ENCODE measurements at places on chromosomes 2 and 18.

DNA sequence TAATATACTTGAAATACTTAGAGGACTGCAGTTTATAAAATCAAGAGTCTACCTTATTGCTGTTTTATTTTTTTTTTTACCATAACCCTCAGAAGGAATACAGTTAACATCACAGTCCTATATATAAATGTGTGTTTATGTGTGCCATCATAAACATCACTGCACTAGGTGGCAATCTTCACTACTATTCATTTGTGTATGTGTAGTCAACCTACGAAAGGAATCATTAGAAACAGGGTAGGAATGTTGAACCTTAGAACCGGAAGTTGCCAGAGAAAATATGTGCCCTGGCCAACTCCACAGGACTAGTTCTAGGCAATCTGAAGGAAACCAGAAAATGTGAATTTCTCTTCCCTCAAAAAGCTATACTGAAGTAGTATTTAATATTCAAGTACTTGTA lies 3.4 kb downstream of the GEN1 start:
- no peak for DNase-seq

GRCh38 chr2:214077727-214078126 lies 333.1 kb upstream of the VWC2L start:
- no peak for DNase-seq

GRCh38 chr2:9377461-9378097 lies 45.7 kb downstream of the ITGB1BP1 start:
- DNase-seq = no peak

DNA sequence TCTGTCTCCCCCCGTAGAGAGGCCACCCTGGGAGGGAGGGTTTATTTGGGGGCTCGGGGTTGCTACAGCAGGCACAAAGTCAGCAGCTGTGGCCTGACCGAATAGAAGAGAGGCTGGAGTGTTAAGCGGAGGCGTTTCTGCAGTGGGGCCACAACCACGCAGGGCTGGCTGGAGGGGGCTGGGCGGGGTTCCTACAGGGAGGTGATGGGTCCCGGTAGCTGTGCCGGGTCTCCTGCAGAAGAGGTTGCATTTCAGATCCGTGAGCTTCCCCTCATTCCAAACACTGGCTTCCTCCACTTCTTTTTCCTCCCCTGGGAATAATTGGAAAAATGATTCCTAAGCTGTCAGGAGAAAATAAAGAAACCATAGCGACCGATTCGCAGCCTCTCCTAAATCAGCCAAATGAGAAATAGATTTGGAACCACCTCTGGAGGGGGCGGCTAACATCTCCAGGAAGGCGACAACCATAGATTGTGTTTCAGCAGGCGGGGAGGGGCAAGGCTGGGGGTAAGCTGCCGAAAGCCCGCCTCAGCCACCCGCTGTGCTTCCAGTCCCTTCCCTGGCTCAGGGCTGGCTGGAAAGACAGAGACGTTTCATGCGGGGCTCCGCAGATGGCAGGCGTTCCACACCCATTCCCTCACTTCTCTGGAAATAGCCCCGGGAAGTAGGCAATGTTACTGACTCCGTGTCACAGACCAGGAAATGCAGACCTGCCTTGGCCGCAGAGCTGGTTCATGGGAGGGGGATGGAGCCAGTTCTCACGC lies 85.6 kb upstream of the TAF1B start:
- no peak for DNase-seq

DNA sequence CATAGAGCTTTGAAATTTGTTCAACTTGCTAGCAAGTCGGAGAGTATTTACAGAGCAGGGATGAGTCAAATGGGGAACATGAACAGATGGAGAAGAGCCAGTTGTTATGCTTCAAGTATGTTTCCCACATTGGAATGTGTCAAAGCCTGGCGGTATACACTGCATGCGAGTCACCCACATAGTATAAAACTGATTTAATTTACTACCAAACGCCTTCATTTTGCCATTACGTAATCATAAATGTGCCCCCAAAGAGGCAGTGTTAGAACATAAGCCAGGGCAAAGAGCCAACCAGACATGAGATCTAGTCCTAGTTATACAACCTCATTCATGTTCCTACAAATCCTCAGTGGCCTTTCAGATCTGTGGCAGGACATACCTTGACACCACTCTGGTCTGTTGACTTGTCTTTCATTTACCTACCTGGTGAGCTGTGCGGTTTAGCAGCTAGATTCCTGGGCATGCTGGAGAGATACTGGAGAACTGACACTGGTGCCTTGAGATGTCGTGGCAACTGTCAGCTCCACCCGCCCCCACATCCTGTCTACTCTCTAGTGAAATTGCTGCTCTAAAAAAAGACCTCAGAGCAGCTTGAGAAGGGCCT lies 21.7 kb upstream of the NRP2 start:
- DNase-seq = no peak

GRCh38 chr2:45729753-45730512 lies 78.5 kb downstream of the PRKCE start:
- no peak for DNase-seq

DNA sequence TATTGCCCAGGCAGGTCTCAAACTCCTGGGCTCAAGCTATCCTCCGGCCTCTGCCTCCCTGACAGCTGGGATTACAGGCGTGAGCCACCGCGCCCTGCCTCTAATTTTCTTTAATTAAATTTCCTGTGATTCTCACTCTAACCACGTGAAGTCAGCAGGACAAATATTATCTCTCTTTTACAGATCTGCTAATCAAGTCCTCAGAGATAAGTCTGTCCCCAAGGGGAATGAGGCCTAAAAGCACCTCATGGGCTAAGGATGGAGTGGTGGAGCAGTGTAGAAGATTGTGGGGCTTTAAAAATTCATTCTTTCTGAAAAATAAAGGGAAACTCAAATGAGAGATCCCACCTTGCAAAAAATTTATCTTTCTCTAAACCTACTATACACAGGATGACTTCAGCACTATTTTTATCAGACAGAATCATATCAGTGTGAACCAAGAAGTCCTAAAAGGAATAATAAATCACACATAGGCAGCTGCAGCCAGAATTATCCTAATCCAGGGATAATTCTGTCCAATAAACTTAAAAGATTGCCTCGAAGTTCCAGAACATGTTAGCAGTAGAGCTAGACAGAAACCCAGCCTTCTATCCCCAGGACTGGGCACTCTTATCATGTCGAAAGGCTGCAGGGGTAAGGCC lies 38.3 kb upstream of the BMPR2 start:
- DNase-seq = no peak

DNA sequence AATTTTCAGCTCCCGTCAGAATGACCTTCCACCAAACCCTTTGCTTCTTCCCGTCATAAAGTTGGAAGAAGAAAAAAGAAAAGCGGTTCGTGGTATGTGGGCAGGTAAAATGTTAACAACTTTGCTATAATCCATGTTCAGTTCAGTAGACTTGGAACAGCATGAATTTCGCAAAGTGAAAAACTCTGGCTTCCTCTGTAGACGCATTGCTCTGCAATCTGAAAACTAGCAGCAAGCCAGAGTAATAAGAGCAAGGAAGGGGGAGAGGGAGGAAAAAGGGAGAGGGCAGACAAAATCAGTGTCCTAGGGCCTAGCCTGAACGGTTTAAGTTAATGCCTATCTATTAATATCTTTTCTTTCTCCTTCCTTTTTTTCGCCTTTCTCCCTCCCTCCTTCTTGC lies 26.7 kb upstream of the CHRNA1 start:
- DNase-seq = no peak

DNA sequence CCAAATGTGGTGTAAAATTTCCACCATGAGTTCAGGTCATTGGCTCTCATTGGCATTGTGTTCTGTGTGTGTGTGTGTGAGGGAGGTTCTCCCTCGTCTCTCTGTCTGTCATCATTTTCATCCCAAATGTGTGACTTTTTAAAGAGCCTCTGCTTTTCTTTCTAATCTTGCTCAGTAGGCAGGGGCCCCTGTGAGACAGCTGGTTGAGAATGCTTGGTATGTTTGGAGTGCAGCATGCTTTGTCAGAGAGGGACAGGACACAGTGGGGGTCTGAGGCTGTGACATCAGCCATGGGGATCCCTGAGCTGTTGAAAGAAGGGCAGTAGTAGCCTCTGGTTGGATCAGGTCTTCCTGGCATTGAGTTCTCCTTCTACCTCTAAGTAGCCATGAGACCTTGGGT lies 10.6 kb downstream of the PTPRM start:
- no peak for DNase-seq

GRCh38 chr2:197934934-197935289 lies 130.5 kb downstream of the PLCL1 start:
- DNase-seq = no peak

- no peak for DNase-seq
Observed at GRCh38 chr2:79832511-79833234, 319.8 kb downstream of the CTNNA2 start.

- no peak for DNase-seq
Observed at GRCh38 chr2:183250472-183250871, 126.2 kb downstream of the NUP35 start.

GRCh38 chr2:169707626-169708025 lies 13.4 kb downstream of the PHOSPHO2 start:
- no peak for DNase-seq

GRCh38 chr2:210528716-210529115 lies 27.7 kb upstream of the CPS1 start:
- no peak for DNase-seq

DNA sequence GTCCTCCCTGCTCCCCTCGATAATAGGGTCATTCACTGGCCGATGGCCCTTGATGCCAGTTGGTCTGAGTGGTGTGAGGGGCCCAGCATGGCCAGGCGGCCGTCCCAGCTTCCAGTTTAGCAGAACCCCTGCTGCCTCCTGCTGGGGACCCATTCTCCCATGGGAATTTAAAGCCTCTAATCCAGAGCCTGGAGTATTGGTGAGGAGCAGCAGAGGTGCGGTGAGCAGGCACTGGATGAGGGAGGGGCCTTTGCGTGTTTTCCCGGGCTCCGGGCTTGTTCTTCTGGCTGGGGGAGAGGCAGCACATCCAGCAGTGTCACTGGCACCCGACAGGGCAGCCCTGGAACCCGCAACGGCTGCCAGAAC lies 17.4 kb downstream of the KCNIP3 start:
- no peak for DNase-seq

DNA sequence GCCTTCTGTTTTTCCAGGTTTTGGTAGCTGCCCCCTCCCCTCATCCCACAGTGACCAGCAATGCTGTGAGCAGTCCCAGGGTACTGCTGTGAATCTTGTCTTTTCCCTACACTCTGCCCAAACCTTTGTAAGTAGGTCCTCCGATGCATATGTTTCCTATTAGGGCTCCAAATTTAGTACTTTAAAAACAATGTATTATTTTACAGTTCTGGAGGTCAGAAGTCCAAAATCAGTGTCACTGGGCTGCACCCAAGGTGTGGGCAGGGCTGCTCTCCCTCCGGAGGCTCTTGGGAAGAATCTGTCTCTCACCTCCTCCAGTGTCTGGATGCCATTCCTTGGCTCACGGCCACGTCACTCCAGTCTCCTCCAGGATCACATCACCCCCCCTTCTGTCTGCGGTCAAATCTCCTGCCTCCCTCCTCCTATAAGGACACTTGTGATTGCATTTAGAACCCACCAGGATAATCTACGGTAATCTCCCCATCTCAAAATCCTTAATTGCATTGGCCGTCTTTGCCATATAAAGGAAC lies 208.5 kb downstream of the SH3BP4 start:
- DNase-seq = no peak

- DNase-seq = no peak
Observed at GRCh38 chr2:63875131-63875527, 33.4 kb downstream of the UGP2 start.

- DNase-seq = no peak
Observed at GRCh38 chr2:229141424-229142025, 129.6 kb downstream of the PID1 start.

DNA sequence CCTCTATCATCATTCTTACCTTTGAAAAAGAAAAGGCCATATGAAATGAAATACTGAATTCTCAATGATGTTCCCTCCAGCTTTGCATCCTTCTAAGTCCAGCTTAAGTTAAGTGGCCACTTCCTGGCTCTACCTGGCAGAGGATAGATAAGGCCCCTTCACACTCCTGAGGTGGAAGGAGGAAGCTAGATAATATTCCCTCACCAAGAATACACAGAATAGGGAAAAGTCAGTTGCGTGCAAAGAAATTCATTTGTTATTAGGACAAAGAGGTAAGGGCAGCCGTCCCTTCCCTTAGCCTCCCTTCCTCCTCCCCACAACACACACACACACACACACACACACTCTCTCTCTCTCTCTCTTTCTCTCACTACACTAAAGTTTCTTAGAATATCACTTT lies 37.5 kb downstream of the OLA1 start:
- DNase-seq = no peak

DNA sequence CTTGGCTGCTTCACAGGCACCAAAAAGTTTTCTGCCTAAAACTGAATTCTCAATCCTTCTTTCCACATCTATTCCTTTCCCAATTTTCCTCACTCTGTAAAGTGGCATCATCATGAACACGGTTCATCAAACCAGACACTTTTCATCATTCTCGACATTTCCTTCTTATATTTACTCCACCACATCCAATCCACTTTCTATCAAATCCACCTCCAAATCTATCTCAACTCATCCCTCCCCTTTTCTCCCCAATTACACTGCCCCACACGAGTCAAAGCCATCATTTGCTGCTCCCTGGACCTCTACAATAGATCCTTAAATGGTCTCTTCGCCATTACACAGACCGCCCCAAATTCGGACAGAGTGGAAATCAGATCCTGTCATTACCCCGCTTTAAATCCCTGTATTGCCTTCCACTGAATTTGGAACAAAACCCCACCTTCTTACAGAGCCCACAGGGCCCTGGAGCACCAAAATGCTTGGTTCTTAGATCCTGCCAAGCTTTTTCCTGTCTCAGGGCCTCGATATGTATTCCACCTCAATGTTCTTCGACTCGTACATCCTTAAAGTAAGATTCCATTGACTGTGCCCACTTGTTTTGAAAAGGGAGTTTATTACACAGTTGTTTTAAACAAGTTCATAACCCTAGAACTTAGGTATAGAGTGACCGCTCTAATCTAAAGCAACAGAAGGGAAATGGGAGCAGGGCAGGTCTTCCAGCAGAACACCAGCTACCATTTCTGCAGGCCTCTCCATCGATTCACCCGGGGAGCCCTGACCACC lies 856 bp downstream of the ACAA2 start:
- no peak for DNase-seq

DNA sequence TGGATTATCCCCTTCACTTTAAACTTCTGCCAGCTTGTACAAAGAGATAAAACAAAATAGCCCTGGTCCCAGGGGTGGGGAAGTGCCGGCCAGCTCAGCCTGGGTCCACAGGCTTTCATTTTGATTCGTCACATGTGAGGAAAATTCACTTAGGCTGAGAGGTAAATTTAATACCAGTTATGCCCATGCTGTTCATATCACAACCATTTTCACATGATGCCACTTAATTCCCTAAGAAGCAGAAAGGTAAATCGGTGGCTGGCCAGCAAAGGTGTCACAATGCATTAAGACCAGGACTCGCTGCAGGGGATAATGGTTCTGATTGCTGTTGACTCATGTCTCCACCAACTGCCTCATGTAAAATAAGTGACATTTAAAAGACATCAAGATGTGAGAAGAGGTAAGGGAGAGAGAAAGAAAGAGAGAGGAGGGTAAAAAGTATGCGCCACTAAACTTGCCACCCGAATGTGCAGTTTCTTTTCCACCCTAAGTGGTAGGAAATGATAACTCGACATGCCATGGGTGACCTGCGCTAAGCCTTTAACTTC lies 261.0 kb upstream of the SIX3 start:
- DNase-seq = no peak

GRCh38 chr18:77077401-77077800 lies 55.2 kb downstream of the MBP start:
- DNase-seq = no peak

GRCh38 chr2:148819019-148819585 lies 55.9 kb upstream of the KIF5C start:
- DNase-seq = no peak

- no peak for DNase-seq
Observed at GRCh38 chr2:168035458-168035857, 211.9 kb downstream of the STK39 start.

GRCh38 chr2:161139098-161139987 lies 20.9 kb upstream of the TANK start:
- DNase-seq = no peak

Measured in effector CD4-positive, alpha-beta T cell (primary cell).